Astrocyte (in vitro differentiated cells and primary cell): ENCODE measurements at places on chromosomes 1 and 21. TPM values are rescaled to one million over a fixed set of nuclear protein-coding genes. Genes with fewer than 3 reads are reported as not detected.

Gene LAPTM5
- total RNA-seq, result 0.77 and 0.89 TPM in 2 replicates

Gene HSPB7
- 0.45 and 0.55 TPM in 2 replicates for total RNA-seq

Gene RPE65
- 0.27 and 0.91 TPM in 2 replicates for total RNA-seq

Gene FTCD
- total RNA-seq, result 1.9 and 2.0 TPM in 2 replicates

Gene FCRL3
- total RNA-seq, result not detected in 2 replicates

DNA sequence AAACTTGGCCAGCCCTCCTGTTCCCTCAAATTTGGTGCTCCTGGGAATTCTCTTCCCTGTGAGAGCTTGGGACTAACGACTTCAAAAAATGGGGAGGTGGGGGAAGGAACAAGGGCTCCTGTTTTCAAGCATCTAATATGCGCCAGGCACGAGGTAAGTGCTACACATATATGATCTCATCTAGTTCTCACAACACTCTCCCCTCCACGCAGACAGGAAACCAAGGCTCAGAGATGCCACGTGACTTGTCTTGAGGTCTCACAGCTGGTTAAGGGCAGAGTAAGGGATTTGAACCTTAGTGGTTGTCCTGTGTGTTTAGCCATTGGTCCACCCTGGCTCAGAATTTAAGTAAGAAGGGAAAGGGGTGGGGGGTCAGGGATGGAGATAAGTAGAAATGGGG lies 125.9 kb downstream of the DMRTB1 start:
- DNase-seq, result peak; percentile 20

GRCh38 chr1:53022179-53022578 lies 39.8 kb upstream of the PODN start:
- DNase-seq, result no peak

GRCh38 chr1:109780982-109781381 lies 17.3 kb upstream of the EPS8L3 start:
- no peak for DNase-seq

DNA sequence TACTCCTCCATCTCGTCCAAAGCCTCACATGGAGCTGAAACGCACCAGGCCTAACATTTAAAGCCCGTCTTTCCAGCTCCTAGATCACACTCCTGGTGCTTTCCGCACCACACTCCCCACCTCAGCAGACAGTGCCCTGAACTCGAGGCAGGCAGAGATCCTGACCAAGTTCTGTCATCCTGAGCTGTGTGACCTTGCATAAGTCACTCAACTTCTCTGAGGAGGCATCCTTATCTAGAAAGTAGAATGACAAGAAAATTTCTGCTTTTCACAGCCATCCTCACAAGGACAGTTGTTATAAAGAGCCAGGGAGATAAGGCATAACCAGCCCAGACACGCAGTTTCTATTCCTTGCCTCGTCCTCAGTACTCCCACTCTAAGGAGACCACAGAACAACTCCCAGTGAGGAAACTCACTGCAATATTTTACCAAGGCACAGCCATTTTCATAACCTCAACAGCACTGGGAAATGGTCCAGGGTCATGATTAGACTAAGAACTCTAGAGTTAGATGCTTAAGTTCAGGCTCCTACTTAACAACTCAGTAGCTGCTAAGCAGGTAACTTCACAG lies 3.1 kb downstream of the LRP8 start:
- DNase-seq, result peak; percentile 21

DNA sequence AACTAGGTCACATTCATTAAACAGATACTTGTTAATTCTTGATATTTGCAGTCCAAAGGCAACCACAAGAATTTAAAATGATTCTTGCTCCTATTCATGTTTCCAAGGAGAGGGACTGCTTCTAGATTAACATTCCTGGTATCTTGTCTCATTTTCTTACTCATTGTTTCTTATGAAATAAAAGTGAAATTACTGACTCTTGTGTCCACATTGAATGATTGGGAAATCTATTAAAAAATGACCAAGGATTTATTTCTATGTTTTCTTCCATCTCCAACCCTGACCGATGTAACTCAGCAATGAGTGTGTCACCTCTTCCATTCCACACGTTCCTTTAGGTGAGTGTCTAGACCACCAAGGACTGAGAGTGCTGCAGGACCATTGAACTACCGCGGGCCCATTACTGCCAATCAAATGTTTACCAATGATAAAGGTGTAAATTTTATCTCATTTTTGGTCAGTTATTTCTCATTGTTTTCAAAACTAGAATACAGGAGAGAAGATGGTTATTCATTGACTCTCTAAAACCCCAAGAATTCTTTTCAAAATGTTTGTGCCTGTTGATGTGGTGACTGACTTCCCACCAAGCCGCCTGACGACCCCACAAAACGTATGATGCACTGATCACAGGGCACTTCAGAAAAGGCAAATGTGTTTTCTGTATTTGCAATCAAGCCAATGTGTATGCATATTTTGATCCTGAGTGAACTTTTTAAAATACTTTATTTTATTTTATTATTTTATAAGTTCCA lies 414.6 kb upstream of the PTBP2 start:
- peak; percentile 75 for DNase-seq

- DNase-seq, result peak; percentile 45
These were observed 16.1 kb downstream of the USP1 start for GRCh38 chr1:62452951-62453350.

DNA sequence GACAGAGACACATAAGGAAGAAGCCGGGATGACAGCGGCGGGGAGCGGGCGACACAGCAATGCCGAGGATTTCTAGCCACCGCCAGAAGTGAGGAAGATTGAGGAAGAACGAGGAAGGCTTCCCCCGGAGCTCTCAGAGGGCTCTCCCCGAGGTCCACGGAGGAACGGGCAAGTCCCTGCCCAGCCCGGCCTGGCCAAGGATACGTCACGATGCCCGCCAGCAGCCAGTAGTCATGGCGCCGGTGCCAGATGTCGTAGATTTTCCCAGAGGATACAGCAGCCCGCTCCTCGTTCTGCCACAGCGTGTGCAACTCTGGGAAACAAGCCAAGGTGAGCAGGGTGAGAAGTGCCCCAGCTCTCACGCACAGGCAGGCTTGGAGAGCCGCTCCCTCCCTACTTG lies 65.9 kb downstream of the KCNAB2 start:
- no peak for DNase-seq

DNA sequence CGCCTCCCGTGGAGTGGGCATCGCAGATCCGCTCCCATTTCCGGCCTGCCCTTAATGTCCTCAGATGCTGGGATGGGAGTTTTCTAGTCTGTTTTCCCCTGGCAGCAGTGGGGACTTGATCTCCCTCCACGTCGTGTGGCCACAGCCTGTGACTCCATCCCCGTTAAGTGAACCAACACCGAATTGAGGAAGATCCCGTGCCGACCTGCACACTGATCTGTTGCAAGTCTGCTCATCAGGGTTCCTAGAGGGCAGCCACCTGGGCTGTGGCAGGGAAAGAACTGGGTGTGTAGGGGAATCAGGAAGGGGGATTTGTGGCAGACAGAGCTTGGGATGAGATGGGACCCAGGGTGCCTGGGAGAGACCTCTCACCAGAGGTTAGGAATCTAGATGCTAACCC lies 23.3 kb upstream of the CDK18 start:
- no peak for DNase-seq

DNA sequence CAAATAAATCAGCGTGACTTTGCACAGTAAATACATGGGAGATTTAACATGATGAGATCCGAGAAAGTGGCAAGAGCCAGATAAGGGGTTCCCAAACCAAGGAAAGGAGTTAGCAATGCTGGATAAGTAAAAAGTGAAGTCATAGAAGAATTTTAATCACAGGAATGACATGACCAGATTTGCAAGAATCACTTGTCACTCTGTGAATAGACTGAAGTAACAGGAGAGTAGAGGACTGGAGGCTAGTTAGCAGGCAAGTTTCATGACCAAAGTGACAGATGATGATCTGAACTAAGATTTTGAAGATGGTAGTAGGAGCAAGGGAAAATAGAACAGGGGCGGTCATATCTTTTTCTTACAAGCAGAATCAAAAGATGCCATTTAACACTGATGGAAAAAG lies 8.4 kb downstream of the CFH start:
- DNase-seq, result no peak
